ENCODE measurements at places on chromosomes 13 and 19.

GRCh38 chr13:43021926-43022670 is 1.3 kb upstream of the DNAJC15 start:
- no peak for DNase-seq

- no peak for DNase-seq
Measured at GRCh38 chr19:50599427-50599826, 31.2 kb upstream of the LRRC4B start.

DNA sequence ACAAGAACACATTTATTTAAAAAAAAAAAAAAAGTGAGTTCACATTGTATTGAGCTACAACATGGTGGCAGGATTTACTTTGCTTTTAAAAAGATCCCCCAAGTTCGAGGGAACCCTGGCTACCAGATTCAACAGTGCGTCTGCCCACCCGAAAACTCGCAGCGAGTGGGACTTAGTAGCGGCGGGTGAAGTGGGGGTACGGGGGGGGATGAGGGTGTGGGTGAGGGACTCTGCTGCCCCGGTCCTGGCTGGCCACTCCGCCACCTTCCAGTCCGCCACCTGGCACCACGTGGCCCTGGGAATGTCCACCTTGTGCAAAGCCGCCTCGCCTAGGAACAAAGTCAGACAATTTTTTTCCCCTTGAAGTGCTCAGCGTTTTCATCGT is 19.3 kb upstream of the TINCR start:
- DNase-seq: no peak

DNA sequence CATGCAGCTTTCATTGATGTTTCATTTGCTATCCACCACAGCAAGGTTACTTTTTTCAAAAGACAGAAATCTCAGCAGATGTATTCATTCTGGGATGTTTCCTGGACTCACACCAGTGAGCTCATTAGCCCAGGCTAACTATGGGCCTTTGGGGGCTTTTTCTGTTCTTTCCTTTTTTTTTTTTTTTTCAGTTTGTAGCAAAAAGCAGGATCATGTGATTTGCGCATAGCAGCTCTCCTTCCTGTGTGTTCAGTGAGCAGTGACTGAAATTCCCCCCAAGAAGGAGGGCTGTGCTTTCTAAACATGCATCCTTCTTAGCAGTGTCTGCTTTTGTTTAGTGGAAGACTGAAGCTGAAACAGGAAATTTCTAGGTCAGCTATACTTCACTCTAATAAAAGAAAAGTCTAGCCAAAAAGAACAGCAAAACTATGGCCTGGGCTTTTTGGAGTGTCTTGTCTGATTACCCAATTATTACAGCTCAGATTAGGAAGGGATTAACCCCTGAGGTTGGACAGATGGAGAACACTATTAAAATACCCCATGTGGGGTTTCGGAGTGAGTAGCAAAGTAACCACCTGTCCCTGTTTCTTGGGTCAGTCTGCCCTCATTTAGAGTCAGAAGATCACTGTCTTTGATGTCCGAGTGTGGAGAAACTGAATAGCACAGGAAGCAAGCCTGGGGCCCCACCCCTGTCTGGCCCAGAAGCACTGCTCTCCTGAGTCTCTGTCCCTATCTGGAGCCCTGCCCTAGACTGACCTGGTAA is 8.9 kb upstream of the AMER2 start:
- no peak for DNase-seq

DNA sequence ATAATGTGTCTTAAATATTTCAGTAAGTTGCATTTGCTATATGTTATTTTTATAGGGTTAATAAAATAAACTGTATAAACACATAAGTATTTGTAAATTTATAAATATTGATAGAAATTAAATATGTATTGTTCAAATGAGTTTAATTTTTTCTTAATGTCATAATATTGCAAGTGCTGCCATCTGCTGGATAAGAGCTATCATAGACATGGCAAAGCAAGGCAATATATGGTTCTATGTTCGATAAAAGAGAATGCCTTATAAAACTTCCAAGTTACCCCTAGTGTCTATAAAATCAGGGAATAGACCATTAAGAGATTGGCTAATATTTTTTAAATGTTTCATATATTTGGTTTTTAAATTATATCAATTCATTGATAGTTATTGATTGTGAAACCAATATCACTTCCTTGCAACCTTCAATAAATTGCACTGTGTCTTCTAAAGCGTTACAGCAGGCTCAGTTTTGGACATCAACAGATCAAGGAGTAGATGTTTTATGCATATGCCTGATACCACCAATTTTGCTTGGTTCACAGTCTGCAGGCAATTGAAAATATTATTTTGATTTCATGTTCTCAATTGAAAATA is 29.0 kb upstream of the SLITRK6 start:
- DNase-seq: no peak

- DNase-seq: no peak
Measured at GRCh38 chr19:48751845-48752495, 471 bp downstream of the FUT1 start.

- DNase-seq: no peak
Measured at GRCh38 chr19:13094106-13094504, 8.6 kb downstream of the LYL1 start.

DNA sequence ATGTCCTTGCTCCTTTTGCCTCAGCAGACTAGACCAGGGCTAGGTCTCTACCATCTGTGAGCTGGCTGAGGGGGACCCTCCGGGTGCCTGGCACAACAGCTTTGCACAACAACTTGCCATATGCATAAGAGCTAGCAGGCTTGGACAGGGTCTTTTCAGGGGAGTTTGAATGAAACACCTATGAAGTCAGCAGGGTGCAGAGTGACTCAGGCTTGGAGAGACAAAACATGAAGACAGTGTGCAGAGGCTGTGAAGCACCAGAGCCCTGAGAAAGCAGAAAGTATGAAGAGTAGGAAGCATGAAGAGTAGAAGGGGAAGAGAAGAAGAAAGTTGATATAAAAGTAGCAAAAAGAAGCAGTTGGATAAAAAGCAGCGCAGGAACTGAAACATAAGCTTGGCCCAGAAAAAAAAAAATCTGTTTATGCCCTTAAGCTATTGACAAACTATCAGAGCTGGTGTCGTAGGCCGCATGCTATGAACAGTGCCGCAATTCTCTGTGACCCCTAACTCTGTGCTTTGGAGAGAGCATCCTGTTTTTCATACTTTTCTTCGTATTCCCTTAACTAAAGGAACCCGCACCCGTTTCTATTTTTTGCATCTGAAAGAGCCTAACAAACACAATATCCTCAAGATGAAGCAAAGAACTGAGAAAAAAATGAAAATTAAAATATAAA is 52.7 kb upstream of the FAM216B start:
- no peak for DNase-seq

DNA sequence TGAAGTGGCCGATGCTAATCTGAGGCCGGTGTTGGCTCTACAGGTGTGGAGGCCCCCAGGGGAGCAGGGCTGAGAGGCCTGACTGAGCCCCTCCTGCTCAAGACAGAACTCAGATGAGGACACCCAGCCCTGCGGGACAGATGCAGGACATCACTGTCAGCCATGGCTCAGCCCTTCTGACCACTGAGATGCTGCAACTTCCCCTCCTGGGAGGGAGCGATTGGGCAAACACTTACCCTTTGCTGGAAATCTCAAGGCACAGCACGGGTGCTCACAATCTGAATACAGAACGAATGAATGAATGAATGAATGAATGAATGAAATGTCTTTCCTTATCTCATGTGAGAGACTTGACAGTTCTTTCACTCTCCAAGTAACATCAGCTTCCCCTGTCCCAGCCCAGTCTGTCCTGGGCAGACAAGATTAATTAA is 3.5 kb upstream of the SIGLEC7 start:
- no peak for DNase-seq

DNA sequence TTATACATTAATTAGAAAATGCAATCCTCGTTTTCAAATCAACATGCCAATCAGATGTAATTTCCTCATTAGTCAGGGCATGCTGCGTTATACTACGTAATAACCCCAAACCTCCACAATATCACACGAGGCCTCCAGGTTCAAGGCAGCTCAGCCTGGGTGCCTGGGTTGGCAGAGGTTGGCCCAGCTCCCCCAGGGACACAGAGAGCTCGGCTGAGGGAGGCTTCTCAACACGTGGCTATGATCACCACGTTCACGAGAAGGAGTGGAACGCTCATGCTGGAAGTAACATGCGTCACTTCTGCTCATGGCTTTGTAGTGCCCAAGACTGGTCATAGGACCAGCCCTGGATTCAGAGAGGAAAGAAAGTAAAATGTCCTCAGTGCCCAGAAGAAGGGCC is 144.9 kb upstream of the SOX1 start:
- DNase-seq: no peak

- no peak for DNase-seq
Measured at GRCh38 chr13:52760077-52760476, 20.5 kb upstream of the CNMD start.

- no peak for DNase-seq
Measured at GRCh38 chr13:106033659-106034058, 501.8 kb downstream of the EFNB2 start.

- no peak for DNase-seq
Measured at GRCh38 chr13:97238432-97238831, 16.3 kb downstream of the MBNL2 start.

DNA sequence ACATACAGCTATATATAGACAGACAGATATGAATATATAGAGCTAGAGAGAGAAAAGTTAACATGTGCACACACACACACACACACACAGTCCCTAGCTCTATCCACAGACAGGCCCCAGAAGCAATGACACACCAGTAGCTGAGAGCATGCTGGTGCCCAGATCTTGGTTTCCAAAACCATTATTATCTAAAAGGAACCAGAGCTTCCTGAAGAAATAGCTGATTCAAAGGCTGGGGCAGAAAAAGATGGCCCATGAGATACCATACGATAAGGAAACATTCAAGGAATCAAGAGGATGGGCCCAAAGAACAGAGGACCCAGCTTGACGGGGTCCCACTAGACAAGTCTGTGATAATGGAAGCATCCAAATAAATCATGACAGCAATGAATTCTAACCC is 53.4 kb downstream of the ABCC4 start:
- no peak for DNase-seq

DNA sequence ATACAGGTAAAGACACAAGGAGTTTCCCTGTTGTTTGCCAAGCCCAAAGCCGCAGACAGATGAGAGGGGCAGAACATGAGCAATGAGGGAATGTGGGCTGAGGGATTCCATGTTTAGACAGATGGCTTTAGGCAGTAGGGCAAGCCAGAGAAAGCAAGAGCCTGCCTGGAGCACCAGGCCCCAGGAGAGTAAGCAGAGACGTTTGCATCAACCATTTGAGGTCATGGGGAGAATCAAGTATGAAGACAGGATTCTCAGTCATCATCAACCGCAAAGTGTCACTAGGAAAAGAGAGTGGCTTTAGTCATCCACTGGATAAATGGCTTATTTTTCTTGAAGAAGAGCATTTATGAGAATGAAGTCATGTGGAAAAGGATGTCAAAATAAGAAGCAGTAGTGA is 184.7 kb downstream of the COG6 start:
- no peak for DNase-seq

GRCh38 chr13:29465741-29466293 is 129.7 kb downstream of the SLC7A1 start:
- DNase-seq: no peak

- DNase-seq: no peak
Measured at GRCh38 chr19:49985871-49986270, 24.9 kb upstream of the SIGLEC11 start.

- no peak for DNase-seq
Measured at GRCh38 chr13:34412295-34412694, 529.8 kb upstream of the NBEA start.

DNA sequence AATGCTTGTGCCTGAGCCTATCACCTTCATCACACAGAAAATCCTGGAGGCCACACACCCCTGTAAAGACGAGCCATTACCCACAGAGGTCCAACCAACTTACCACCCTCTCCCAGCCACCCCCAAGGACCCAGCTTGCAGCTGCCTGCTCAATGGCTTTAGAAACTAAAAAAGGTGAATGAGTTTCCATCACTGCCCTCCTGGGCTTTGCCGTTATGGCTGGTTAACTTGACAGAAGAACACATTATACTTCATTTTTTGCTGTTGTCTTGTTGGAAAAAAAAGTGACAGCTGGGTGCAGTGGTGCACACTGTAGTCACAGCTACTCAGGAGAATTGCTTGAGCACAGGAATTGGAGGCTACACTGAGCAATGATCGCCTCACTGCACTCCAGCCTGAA is 17.4 kb upstream of the FEM1A start:
- DNase-seq: no peak

DNA sequence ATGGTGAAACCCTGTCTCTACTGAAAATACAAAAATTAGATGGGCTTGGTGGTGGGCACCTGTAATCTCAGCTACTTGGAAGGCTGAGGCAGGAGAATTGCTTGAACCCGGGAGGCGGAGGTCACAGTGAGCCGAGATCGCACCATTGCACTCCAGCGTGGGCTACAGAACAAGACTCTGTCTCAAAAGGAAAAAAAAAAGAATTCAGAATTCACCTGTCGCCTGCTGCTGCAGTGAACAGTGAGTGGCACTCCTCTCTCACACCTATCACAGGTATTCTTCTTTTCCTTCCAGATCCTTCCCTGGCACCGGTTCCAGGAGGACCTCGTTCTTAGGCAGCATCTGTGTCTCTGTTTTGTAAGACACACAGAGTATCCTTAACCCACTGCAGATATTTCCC is 5.8 kb upstream of the MVB12A start:
- DNase-seq: no peak

DNA sequence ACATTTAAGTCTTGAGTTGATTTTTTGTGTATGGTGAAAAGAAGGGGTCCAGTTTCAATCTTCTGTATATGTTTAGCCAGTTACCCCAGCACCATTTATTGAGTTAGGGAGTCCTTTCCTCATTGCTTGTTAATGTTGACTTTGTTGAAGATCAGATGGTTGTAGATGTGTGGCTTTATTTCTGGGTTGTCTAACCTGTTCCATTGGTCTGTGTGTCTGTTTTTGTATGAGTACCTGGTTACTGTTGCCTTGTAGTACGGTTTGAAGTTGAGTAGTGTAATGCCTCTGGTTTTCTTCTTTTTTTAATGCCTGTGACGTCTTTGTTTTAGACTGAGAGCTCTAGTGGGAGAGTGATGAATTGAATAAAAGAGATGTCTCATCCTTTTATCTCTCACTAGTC is 83.2 kb downstream of the NBEA start:
- no peak for DNase-seq

DNA sequence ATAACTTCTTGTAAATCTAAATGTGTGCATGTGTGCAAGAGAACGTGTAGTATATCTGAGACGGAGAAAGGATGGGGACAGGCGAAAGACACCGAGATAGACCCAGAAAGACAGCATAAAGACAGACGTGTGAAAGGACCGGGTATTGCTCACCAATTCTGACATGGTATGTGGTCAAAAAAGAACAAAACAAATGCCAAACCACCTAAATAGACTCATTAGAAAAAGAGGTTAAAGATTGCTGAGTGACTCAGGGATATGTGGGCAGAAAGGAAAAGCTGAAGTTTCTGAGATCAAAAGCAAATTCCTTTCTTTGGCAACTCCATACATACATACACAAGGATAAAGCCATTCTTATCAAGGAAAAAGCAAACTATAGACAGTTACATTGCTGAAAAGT is 179.7 kb upstream of the TSC22D1 start:
- DNase-seq: no peak

DNA sequence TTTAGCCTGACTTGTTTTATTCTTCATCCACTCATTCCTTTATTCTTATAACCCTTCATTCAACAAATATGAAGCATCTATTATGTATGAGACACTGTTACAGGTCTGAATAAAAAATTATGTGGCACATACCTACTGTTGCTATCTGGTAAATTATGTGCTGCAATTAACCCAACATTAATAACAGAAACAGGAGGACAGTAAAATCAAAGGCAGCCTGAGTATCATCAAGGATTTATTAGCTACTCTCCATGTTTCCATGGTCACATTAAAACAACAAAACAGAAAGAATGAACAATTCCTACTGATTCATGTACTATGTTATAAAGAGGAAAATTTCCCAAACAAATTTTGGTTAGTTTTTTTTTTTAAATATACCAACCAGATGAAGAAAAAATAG is 43.9 kb downstream of the RAP2A start:
- no peak for DNase-seq
